ENCODE measurements at places on chromosomes 2 and 18. TPM values are rescaled to one million over a fixed set of nuclear protein-coding genes. Genes with fewer than 3 reads are reported as not detected.

GRCh38 chr18:22230471-22230945, 61.1 kb downstream of the GATA6 start:
- no peaks in the 10 kb centered on the region for H3K4me1 ChIP-seq
- DNase-seq: no peak
- H3K27me3 ChIP-seq: no peaks in the 10 kb centered on the region
- no peaks in the 10 kb centered on the region for H3K36me3 ChIP-seq

DNA sequence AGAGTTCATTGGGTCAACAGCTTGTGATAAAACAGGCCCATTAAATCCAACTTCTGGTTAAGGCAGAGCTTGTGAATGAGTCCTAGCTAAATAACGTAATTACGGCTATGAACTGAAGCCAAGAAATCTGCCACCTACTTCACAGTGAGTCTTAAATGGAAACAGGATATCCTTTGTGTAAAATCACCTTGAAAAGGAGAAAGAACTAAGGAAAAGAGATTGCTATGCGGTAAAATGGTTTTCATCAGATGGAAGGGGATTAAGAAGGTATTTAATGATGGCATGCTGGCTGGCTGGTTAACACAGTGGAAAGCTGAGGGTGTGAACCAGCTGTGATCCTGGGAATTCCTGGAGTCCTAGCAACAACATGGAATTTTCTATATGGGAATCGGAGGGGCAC, 156.6 kb downstream of the DOK6 start:
- H3K27me3 ChIP-seq: no peaks in the 10 kb centered on the region
- H3K27ac ChIP-seq: no peak overlapping the region
- no peaks in the 10 kb centered on the region for H3K36me3 ChIP-seq
- no peak overlapping the region for H3K4me3 ChIP-seq
- no peaks in the 10 kb centered on the region for H3K4me1 ChIP-seq
- DNase-seq: no peak

GRCh38 chr2:38572167-38572566, 30.6 kb downstream of the HNRNPLL start:
- H3K4me1 ChIP-seq: no peaks in the 10 kb centered on the region
- H3K27ac ChIP-seq: no peak overlapping the region
- no peak overlapping the region for H3K4me3 ChIP-seq
- peaks cover 16% of the 10 kb centered on the region for H3K36me3 ChIP-seq

- H3K4me3 ChIP-seq: no peak overlapping the region
- H3K4me1 ChIP-seq: peaks cover 6% of the 10 kb centered on the region
- H3K27me3 ChIP-seq: no peaks in the 10 kb centered on the region
- H3K27ac ChIP-seq: no peak overlapping the region
- no peaks in the 10 kb centered on the region for H3K36me3 ChIP-seq
- no peak for DNase-seq
Observed at GRCh38 chr2:62266433-62267038, 70.6 kb downstream of the B3GNT2 start.

DNA sequence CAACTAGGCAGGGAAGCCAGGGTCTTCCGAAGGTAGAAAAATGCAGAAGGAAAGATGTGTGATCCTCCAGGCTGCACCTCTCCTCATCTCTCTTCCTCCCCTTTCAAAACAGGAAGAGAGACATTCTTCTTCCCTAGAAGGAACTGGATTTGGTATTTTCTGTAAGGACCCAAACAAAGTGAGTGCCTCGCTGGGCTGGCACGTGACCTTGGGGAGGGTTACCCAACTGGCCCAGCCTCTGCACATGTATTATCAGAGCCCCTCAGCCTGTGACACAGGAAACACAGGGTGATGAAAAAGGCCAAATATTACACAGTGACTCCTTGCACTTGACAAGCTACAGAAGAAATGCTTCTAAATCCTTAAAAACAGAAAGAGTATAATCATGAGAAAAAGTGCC, 2.3 kb downstream of the HJURP start:
- no peak for DNase-seq
- no peak overlapping the region for H3K27ac ChIP-seq
- H3K4me1 ChIP-seq: peaks cover 16% of the 10 kb centered on the region
- no peaks in the 10 kb centered on the region for H3K27me3 ChIP-seq

DNA sequence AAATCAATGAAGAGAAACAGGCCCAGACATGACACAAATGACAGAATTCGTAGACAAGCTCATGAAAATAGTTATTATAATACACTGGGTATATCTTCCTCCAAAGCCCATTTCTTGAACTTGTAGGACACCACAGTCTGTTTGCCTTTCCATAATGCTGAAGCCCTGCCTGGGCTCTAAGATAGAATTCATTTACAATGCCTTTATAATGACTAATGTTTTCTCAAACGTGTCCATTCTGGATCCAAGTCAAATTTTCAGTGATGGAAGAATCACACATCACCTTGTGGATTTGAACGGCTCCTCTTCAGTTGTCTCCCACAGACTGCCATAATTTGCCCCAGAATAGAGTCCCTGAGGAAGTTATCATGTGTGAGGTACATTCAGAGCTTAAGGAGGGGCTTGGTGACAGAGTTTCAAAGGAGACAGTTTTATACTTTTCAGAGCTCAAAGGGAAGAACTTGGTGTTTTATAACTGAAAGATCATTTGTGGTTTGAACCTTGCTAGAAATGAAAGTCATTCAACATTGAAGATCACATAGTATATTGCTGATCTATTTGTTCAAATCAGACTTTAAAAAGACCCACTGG, 38.2 kb downstream of the CASP8 start:
- DNase-seq: no peak
- no peaks in the 10 kb centered on the region for H3K27me3 ChIP-seq
- H3K4me3 ChIP-seq: no peak overlapping the region
- H3K4me1 ChIP-seq: no peaks in the 10 kb centered on the region
- no peaks in the 10 kb centered on the region for H3K36me3 ChIP-seq
- no peak overlapping the region for H3K27ac ChIP-seq

DNA sequence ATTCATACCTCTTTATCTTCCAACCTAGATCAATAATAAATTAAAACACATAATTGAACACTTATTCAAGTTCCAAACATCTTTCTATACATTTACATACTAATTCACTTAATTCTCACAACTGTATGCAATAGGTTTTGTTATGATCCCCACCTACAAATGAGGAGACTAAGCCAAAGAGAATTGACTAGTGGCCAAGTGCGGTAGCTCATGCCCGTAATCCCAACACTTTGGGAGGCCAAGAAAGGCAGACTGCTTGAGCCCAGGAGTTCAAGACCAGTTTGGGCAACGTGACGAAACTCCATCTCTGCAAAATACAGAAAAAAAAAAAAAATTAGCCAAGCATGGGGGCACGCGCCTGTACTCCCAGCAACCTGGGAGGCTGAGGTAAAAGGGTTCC, 36.8 kb downstream of the KCNG3 start:
- no peaks in the 10 kb centered on the region for H3K36me3 ChIP-seq
- no peak overlapping the region for H3K27ac ChIP-seq
- DNase-seq: no peak
- no peaks in the 10 kb centered on the region for H3K27me3 ChIP-seq
- no peaks in the 10 kb centered on the region for H3K4me1 ChIP-seq
- no peak overlapping the region for H3K4me3 ChIP-seq

DNA sequence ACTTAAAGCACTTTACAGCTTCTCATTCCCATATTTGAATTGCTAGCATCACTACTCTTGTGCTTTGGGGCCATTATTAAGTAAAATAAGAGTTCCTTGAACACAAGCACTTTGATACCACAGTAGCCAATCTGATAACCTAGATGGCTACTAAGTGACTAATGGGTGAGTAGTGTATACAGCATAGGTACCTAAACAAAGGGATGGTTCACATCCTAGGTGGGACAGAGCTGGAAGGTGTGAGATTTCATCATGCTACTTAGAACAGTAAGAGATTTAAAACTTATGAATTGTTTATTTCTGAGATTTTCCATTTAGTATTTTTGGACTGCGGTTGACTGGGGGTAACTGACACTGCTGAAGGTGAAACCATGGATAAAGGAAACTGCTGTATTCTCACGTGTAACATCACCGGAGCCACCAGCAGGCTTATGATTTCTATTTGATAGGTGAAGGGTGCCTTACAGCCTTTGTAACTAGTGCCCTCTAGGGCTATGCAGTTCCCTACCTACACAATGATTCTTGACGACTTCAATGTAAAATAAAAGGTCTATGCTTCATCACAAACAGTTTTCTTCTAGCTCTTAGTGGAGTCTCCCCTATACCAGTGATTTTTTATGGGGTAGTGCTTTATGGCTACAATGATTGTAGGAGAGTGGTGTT, 22.1 kb upstream of the CRIM1 start:
- H3K4me1 ChIP-seq: no peaks in the 10 kb centered on the region
- no peak overlapping the region for H3K4me3 ChIP-seq
- H3K27ac ChIP-seq: no peak overlapping the region
- H3K27me3 ChIP-seq: no peaks in the 10 kb centered on the region
- no peak for DNase-seq

- H3K4me1 ChIP-seq: peaks cover 77% of the 10 kb centered on the region
- peak overlapping the region; percentile 85 for H3K4me3 ChIP-seq
- H3K36me3 ChIP-seq: peaks cover 35% of the 10 kb centered on the region
- peak overlapping the region; percentile 98 for H3K27ac ChIP-seq
- no peaks in the 10 kb centered on the region for H3K27me3 ChIP-seq
- peak; percentile 77 for DNase-seq
Observed at GRCh38 chr2:43224131-43224570, 2.3 kb downstream of the ZFP36L2 start.

GRCh38 chr18:77597726-77598125, 348.1 kb downstream of the GALR1 start:
- no peak overlapping the region for H3K4me3 ChIP-seq
- H3K27me3 ChIP-seq: no peaks in the 10 kb centered on the region
- H3K4me1 ChIP-seq: no peaks in the 10 kb centered on the region

- no peaks in the 10 kb centered on the region for H3K36me3 ChIP-seq
- peak overlapping the region; percentile 84 for H3K4me3 ChIP-seq
- H3K27me3 ChIP-seq: no peaks in the 10 kb centered on the region
- H3K4me1 ChIP-seq: peaks cover 48% of the 10 kb centered on the region
- DNase-seq: no peak
Observed at GRCh38 chr18:26546170-26546874, 2.0 kb downstream of the KCTD1 start.

DNA sequence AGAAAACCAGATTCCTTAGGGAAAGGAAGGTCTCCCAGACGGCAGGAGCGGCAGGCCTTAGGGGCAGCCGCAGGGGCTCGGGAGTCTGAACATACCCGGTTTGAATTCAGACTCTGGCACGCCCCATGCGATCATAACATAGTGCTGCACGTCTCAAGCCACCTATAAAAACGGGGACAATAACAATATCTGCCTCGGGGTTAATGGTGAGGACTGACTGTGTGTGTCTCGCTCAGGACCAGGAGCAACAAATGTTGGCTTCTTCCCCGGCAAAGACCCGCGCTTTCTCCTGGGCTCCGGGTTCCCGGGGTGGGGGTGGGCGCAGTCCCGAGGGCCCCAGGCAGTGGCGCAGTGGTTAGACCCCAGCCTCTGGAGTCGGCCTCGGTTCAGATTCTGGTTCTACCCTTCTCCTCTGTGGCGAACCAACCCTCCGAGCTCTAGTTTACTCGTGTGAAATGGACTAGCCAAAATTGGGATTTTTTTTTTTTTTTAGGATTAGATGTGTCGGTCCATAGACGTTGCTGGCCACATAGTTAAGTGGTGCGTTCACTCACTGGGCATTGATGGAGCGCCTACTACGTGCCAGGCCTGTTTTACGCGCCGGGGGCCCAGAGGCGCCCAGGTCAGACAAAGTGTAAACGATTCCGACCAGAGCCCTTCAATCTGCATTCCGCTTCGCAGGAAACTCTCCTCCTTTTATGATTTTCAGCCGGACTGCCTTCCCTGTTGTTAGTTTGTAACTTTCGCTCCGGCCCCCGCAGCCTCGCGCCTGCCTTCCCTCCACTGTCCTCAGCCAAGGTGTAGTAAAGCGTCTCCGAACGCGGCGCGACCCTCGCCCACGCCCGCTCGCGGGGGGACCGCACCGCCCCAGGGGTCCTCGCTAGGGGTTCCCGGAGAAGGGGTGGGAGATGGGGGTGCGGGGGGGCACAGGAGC, 820 bp upstream of the SH3BP4 start:
- peaks cover 35% of the 10 kb centered on the region for H3K4me1 ChIP-seq
- no peaks in the 10 kb centered on the region for H3K27me3 ChIP-seq
- H3K36me3 ChIP-seq: no peaks in the 10 kb centered on the region
- no peak for DNase-seq
- H3K4me3 ChIP-seq: peak overlapping the region; percentile 92
- peak overlapping the region; percentile 79 for H3K27ac ChIP-seq

DNA sequence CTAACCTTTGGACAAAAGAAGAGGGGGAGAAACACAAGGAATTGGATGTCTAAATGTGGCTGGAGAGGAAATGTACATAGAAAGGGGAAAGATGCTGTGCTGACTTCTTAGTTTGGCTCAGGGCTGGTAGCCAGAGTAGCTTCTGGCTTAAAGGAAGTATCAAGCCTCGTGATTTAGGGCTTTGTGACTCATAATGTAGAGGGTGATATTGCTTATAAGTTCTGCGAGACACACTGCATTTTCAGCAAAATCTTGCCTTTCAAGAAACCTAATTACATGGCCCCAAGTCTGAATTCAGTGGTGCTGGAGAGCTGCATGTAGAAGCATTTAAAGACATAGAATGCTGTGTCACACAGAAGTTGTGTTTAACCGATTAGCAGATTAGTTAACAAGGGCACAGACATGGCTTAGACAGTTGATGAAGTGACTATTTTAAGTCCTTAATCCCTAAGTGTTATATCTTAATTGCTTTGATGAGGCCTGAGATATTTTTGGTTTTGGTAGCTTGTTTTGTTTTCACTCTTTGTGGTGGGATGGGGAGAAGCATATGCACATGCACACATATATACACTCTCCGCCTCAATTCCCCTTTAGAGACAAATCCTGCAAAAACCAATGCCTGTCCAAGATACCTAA, 66.4 kb downstream of the EPAS1 start:
- DNase-seq: no peak
- no peaks in the 10 kb centered on the region for H3K27me3 ChIP-seq
- peak overlapping the region; percentile 77 for H3K27ac ChIP-seq
- H3K36me3 ChIP-seq: peaks cover 34% of the 10 kb centered on the region

DNA sequence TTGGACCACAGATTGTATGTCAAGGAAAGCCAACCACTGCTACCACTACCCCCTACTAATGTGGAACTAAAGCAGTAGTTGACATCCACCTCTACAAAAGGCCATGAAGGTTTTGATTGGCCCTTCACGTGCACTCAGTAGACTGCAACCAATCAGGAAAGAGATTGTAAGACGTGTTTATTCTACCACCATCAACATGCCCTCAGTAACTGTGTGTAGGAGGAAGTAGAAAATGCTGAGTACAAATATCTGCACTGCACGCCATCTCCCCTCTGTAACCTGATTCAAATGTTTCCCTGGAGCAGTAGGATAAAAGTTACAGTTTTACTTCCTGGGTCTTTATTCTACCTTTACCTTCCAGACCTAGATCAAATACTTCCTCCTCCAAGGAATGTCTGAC, 2.9 kb upstream of the CASP10 start:
- H3K4me3 ChIP-seq: no peak overlapping the region
- no peak for DNase-seq
- H3K36me3 ChIP-seq: no peaks in the 10 kb centered on the region

- no peak for DNase-seq
- no peak overlapping the region for H3K27ac ChIP-seq
- no peaks in the 10 kb centered on the region for H3K4me1 ChIP-seq
- H3K36me3 ChIP-seq: no peaks in the 10 kb centered on the region
- no peaks in the 10 kb centered on the region for H3K27me3 ChIP-seq
Observed at GRCh38 chr2:225140723-225141122, 98.5 kb upstream of the DOCK10 start.

Gene PLCD4
- 0.67 TPM for total RNA-seq

Gene CTLA4
- total RNA-seq: 0.50 TPM

Gene MROH2A
- not detected for total RNA-seq

Gene GCC2
- total RNA-seq: 25.0 TPM
